Psoas muscle (tissue), 8 donors: ENCODE measurements at places on chromosomes 6 and 20. TPM values are rescaled to one million over a fixed set of nuclear protein-coding genes. Genes with fewer than 3 reads are reported as not detected.

The APOM gene
- total RNA-seq: 1.9 TPM

The THBS2 gene
- 9.4 TPM for total RNA-seq

The IRF4 gene
- total RNA-seq: 0.58 TPM

The ADGRF5 gene
- 21.2 TPM for total RNA-seq

The NKAIN4 gene
- not detected for total RNA-seq

The UQCC2 gene
- 118 TPM for total RNA-seq

The TCFL5 gene
- 3.9 TPM for total RNA-seq

DNA sequence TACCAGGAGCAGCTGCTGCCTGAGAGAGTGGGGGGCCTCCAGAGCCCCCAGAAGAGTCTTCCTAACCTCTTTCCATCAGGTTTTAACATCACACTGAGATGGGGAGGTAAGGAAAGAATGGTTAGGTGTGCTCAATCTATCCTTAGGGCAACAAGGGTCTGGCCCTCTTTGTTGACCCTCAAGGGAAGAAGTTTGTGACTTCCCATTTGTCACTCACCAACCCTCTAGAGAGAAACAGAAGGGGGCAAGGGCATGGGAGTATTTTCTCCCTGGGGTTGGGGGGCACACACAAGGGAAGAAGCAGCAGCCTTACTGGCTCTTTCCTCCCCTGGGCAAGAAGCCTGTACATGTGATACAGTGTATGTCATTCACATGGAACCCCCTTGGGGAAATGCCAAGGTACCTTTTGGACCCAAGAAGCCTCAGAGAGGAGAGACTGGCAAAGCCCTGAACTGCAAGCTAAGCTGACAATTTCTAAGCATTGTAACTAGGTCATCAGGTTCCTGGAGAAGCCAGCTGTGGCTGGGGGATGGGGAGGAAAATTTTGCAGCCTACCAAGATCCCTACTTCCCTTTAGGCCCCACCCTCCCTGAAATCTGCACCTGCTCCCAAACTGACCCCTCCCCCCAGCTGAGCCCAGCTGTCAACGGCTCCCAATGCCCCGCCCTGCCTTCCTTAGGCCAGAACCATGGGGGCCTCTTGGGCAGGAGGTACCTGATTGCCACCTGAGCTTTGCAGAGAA lies 14.5 kb downstream of the BCL2L1 start:
- peak; percentile 80 for DNase-seq

DNA sequence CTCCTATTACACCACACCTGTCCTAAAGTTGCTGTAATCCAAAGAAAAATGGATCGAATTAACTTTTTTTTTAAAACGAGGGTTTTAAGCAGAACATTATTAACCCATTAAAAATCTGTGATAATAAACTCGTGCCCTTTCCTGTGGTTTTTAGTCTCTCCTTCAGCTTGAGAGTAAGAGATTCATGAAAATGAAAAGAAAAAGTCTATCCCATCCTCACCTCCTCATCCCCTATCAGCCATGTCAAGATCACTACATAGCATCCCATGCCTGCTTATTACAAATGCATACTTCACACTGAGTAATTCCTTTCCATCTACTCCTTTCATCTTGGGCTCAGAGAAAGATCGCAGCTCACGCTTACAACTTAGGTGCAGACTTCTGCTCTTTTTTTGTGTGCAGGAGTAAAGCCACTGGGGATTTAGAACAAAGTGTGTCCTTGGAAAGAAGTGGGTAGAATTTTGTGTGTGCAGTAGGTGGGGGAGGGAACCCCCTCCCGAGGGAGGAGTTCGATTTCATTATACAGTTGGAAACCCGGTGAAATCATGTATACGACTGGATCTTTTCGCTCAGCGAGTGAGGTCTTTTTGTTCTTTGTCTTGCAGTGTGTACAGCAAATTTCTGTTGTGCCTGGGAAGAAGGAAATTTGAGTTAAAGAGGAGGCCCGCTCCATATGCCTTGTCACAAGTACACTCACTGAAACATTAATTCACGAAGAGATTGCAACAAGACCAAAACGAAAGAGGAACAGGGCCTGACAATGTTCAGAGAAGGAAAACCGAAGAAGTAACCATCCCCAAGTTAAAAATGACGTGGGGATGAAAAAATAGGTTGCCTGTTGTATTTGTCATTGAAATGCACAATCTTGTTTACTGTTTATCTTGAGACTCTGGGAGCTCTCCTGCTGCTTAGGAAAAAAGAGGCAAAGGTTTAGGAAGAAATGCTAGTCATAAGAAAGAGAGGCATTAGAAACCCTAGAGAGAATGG lies 146.5 kb upstream of the ZNF217 start:
- no peak for DNase-seq

- DNase-seq: no peak
These were observed 610.7 kb downstream of the QKI start for GRCh38 chr6:164025180-164025579.

DNA sequence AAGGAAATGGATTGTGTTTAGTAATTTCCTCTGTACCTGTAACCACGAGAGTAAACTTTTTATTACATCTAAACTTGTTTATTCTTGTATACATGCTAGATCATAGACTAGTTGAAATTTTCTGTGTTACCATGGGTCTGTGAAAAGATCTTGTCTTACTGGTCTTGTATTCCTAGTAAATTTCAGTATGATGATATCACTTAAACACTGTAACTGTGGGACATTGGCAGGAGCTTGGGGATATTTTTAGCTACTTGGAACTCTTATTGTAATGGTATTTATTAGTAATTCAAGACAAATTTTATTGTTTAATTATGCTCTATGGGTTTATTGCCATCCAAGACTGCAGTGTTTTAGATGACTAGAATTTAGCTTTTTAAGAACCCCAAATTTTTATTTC lies 25.9 kb upstream of the TULP4 start:
- no peak for DNase-seq

GRCh38 chr20:33838035-33838864 lies 27.1 kb downstream of the CHMP4B start:
- no peak for DNase-seq

GRCh38 chr20:7085467-7085866 lies 318.0 kb downstream of the BMP2 start:
- DNase-seq: no peak

- DNase-seq: no peak
These were observed 444.9 kb upstream of the SULF2 start for GRCh38 chr20:48230216-48230615.

GRCh38 chr20:36875702-36876472 lies at the start of gene TLDC2:
TLDC2 (plus strand) TSS chr20:36876138; CDS start chr20:36876175, 37 bp downstream.
- DNase-seq: no peak

DNA sequence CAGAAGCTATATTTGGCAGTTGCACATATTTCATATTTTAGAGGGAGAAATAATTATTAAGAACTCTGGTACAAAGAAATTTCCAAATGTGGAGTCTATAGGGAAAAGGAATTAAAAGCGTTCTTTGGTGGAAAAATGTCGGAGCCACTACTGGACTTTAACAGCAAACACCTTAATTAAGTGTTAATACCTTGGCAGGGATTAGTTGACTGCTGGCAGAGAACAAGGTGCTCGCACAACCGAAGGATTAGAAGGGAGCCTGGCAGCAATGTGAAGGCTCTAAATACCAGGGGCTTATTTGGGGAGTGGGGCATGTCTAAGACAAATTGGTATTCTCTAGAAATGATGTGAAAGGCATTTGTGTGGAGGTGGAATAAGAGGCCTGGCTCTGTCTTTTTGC lies 98.9 kb downstream of the PAK5 start:
- DNase-seq: no peak
